ENCODE measurements at places on chromosomes 1 and 21. TPM values are rescaled to one million over a fixed set of nuclear protein-coding genes. Genes with fewer than 3 reads are reported as not detected.
A peak's percentile ranks its signal among the peaks of the same experiment; 100 is the strongest.

The TIE1 gene
- total RNA-seq: 6.7 TPM

The LRRC8B gene
- 2.9 TPM for total RNA-seq

The LCA5L gene
- total RNA-seq: 0.84 TPM

The MSH4 gene
- total RNA-seq: 0.45 TPM

The AMY1A gene
- total RNA-seq: not detected

The FCMR gene
- total RNA-seq: 157 TPM

The PCSK9 gene
- not detected for total RNA-seq

- no peaks in the 10 kb centered on the region for H3K36me3 ChIP-seq
- H3K4me1 ChIP-seq: no peaks in the 10 kb centered on the region
- no peaks in the 10 kb centered on the region for H3K27me3 ChIP-seq
- H3K27ac ChIP-seq: no peak overlapping the region
- no peak overlapping the region for H3K4me3 ChIP-seq
Observed at GRCh38 chr1:172286629-172287076, 133.8 kb upstream of the C1orf105 start.

- no peaks in the 10 kb centered on the region for H3K36me3 ChIP-seq
- H3K27me3 ChIP-seq: no peaks in the 10 kb centered on the region
- H3K4me3 ChIP-seq: no peak overlapping the region
- no peaks in the 10 kb centered on the region for H3K4me1 ChIP-seq
- no peak for DNase-seq
Observed at GRCh38 chr1:106910798-106911197, 145.7 kb upstream of the PRMT6 start.

DNA sequence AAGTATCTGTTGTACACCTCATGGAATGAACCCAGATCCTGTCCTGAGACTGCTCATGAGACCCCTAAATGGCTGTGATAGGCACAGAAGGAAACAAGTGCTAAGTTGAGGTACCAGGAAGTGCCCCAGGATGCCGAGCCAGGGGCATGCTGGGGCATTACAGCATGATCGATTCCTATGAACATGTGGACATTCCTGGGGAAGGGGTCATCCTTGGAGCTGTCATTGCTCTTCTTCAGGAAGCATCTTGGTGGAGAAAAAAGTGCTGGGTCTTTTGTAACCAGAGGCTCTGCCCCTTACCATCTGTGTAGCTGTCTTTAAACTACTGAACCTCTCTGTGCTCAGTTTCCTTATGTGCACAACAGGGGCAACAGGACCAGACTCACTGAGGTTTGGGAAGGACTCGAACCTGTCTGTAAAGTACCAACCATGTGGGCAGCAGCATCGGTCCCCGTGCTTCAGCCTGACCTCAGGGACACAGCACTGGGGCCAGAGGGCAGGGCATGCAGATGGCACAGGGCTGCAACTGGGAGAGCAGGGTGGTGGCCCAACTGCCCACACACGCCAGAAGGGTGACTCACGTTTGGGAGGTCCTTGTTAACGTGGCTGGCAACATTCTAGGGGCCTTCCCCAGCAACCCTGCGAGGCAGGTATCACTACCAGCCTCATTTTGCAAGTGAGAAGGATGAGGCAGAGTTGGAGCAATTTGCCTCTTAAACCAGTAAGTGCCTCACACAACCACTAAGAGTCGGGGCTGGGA lies 142.3 kb upstream of the EDN2 start:
- H3K4me1 ChIP-seq: peaks cover 14% of the 10 kb centered on the region
- no peak overlapping the region for H3K4me3 ChIP-seq
- H3K27me3 ChIP-seq: no peaks in the 10 kb centered on the region

- no peaks in the 10 kb centered on the region for H3K36me3 ChIP-seq
- peaks cover 47% of the 10 kb centered on the region for H3K4me1 ChIP-seq
- no peak overlapping the region for H3K27ac ChIP-seq
- no peaks in the 10 kb centered on the region for H3K27me3 ChIP-seq
Observed at GRCh38 chr1:228939001-228939691, 203.9 kb downstream of the RHOU start.

DNA sequence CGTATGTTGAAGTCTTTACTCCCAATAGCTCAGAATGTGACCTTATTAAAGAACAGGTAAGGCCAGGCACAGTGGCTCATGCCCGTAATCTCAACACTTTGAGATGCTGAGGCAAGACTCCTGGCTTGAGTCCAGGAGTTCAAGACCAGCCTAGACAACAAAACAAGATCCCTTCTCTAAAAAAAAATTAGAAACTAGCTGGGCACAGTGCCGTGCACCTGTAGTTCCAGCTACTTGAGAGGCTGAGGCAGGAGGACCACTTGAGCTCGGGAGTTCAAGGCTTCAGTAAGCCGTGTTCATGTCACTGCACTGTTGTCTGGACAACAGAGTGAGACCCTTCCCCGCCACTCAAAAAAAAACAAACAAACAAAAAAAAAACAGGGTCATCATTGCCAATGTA lies 171.3 kb downstream of the RERE start:
- no peak overlapping the region for H3K4me3 ChIP-seq
- no peak overlapping the region for H3K27ac ChIP-seq
- no peaks in the 10 kb centered on the region for H3K27me3 ChIP-seq
- peaks cover 5% of the 10 kb centered on the region for H3K4me1 ChIP-seq

DNA sequence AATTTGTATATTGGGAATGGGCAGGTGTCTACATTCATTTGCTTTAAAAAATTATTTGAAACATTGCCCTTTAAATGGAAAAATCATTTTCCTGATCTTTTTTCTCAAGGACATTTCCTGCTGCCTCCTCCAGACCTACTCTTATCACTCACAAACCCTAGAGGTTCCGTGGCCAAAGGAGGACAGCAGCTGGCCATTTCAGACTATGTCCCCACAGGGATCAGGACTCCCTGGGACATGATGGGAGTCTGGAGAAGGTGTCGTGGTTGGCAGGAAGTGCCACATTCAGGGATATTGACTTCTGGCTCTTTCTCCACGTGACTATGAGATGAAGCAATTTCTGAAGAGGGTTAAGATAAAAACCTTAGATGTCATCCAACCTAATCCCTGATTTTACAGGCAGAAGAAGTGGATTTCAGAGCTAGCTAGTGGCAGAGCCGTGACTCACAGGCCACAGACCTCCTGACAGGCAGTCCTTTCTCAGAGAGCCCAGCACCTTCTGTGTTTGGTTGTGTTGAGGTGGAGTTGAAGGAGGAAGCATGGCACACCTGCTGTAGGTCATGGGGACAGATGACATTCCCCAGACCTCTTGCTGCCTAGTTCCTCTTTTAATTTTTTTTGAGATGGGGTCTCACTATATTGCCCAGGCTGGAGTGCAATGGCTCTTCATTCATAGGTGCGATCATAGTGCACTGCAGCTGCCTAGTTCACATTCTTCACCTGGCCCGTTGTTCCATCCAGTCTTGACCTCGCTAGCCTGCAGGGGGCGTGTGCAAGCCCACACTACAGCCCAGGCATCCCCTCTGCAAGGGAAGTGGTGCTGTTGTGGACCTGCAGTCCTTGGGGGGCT lies 25.5 kb upstream of the IL10 start:
- H3K27me3 ChIP-seq: no peaks in the 10 kb centered on the region
- H3K4me1 ChIP-seq: peaks cover 16% of the 10 kb centered on the region
- no peak overlapping the region for H3K4me3 ChIP-seq
- DNase-seq: peak; percentile 23
- H3K27ac ChIP-seq: no peak overlapping the region

DNA sequence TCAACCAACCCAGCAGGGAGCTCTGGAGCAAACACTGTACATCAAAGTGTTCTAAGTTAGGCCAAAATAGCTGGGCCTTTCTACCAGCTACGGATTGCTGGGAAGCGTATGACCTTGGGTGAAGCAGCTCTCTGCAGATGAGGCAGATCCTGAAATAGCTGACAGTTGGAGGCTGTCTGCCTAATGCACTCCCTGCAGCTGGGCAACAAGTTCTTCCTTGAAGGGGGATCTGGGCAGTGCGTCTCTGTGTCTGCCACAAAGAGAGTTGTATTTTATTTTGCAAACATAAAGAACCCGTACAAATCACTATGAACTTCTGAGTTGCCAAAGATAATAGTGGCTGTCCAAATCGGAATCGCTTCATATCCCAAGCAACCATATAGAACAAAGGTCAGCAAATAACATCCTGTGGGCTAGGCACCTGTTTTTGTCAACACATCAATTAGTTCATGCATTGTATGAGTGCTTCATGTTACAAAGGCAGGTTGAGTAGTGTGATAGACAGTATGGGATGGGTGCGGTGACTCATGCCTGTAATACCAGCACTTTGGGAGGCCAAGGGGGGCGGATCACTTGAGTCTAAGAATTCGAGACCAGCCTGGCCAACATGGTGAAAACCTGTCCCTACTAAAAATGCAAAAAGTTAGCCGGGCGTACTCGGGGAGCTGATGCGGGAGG lies 29.1 kb upstream of the KLF17 start:
- no peaks in the 10 kb centered on the region for H3K27me3 ChIP-seq
- no peak overlapping the region for H3K27ac ChIP-seq
- H3K4me1 ChIP-seq: no peaks in the 10 kb centered on the region
- no peak for DNase-seq
- H3K36me3 ChIP-seq: no peaks in the 10 kb centered on the region
- no peak overlapping the region for H3K4me3 ChIP-seq

- H3K36me3 ChIP-seq: no peaks in the 10 kb centered on the region
- H3K4me3 ChIP-seq: no peak overlapping the region
- no peak overlapping the region for H3K27ac ChIP-seq
- no peak for DNase-seq
- peaks cover 3% of the 10 kb centered on the region for H3K27me3 ChIP-seq
Observed at GRCh38 chr1:39505289-39505688, 13.9 kb downstream of the BMP8A start.

DNA sequence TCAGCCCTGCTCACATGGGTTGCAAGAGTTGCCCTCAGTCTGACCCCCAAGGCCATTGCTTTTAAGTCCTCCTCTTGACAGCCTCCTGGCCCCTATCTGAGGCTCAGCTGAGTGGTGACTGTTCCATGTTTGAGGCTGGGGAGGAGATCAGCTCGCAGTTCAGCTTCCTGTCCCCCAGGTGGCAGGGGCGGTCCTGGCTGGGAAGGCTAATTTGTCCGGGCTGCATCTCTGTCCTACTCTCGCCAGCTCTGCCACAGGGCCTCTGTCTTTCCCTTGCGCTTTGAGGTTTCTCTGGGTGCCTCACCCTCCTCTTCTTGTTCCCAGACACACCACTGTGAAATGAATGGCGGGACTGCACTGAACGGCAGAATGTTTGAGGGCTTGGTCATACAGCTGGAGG lies 157.3 kb downstream of the KCNJ6 start:
- no peaks in the 10 kb centered on the region for H3K4me1 ChIP-seq
- no peak overlapping the region for H3K27ac ChIP-seq
- H3K4me3 ChIP-seq: no peak overlapping the region
- H3K36me3 ChIP-seq: no peaks in the 10 kb centered on the region
- no peaks in the 10 kb centered on the region for H3K27me3 ChIP-seq

- no peak overlapping the region for H3K4me3 ChIP-seq
- no peak overlapping the region for H3K27ac ChIP-seq
- no peak for DNase-seq
- no peaks in the 10 kb centered on the region for H3K27me3 ChIP-seq
Observed at GRCh38 chr1:25879675-25880074, 4.2 kb upstream of the PAQR7 start.

DNA sequence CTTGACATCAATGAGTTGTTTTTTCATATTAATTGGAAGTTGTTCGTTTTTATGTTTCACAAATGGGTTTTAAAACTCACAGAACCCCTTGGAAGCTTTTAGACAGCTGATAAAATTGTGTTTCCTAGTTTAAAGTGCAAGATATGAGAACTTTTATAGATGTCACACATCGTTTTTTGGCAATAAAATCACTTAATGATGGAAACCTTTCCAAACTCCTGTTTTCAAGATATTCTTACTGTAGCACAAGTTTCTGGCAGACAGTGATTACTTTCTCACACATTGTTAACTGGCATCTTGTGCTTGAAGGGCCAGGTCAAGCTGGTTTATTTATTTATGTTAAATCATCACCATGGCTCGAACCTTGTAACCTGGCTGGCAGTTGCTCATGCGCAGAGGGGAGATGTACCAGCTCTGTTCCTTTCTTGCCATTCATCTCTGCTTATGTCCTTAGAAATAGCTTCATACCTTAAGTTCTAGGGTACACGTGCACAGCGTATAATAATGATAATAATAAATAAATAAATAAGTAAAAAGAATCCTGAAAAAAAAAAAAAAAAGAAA lies 10.2 kb upstream of the RCAN1 start:
- no peaks in the 10 kb centered on the region for H3K36me3 ChIP-seq
- H3K4me1 ChIP-seq: no peaks in the 10 kb centered on the region
- no peak for DNase-seq
- no peaks in the 10 kb centered on the region for H3K27me3 ChIP-seq

DNA sequence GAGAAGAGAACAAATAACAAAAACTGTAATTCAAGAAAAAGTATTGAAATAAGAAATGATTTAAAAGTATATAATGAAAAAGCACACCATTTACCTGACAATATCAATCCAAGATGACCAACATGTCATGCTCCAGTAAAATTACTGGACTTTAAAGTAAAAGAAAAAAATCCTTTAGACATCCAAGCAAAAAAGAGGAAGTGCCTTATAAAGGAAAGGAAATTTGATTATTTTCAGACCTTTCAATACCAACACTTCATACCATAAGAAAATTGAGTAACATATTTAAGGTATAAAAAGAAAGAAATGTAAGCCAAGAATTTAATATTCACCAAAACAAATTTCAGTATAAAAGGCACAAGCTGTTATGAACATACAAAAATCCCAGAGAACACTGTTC lies 46.2 kb upstream of the SSX2IP start:
- H3K27me3 ChIP-seq: peaks cover 2% of the 10 kb centered on the region
- H3K4me3 ChIP-seq: no peak overlapping the region
- no peaks in the 10 kb centered on the region for H3K4me1 ChIP-seq

GRCh38 chr21:25584833-25585676 lies 22.2 kb downstream of the MRPL39 start:
- H3K4me3 ChIP-seq: no peak overlapping the region
- no peak for DNase-seq
- no peak overlapping the region for H3K27ac ChIP-seq
- H3K36me3 ChIP-seq: peaks cover 32% of the 10 kb centered on the region
- H3K4me1 ChIP-seq: no peaks in the 10 kb centered on the region

GRCh38 chr1:61198554-61198953 lies 116.2 kb downstream of the NFIA start:
- H3K4me1 ChIP-seq: no peaks in the 10 kb centered on the region
- H3K27ac ChIP-seq: no peak overlapping the region
- no peaks in the 10 kb centered on the region for H3K36me3 ChIP-seq
- DNase-seq: no peak

DNA sequence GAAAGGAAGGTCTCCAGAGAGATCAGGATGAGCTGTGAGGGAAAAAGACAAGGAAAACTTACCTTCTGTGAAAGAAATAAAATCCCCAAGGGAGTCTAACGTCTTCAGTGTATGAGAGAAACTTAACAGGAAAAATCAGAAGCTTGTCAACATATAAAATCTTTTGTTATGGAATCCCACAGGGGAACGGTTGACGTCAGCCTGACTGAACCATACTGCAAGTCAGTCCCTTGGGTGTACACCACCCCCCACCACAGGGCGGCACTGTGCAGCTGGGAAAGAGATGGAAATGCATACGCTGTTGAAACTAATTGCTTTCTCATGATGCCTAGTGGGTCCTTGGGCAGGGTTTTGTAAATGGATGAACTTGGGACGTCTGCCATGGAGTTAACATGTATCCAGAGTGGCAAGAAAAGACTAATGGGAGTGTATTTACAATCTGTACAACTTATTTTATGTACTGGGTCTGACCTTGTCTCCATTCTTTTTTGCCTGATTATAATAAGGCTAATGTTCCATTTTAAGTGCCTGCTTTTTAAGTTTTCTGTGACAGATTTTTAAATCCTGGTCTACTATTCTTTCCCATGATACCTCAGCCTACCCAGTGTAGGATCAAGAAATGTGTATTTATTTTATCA lies 22.7 kb downstream of the UTP25 start:
- no peak overlapping the region for H3K27ac ChIP-seq
- no peak overlapping the region for H3K4me3 ChIP-seq
- peaks cover 70% of the 10 kb centered on the region for H3K36me3 ChIP-seq
- no peaks in the 10 kb centered on the region for H3K27me3 ChIP-seq
- H3K4me1 ChIP-seq: no peaks in the 10 kb centered on the region

Data from natural killer cell (primary cell).